ENCODE measurements at places on chromosomes 6 and 20.

DNA sequence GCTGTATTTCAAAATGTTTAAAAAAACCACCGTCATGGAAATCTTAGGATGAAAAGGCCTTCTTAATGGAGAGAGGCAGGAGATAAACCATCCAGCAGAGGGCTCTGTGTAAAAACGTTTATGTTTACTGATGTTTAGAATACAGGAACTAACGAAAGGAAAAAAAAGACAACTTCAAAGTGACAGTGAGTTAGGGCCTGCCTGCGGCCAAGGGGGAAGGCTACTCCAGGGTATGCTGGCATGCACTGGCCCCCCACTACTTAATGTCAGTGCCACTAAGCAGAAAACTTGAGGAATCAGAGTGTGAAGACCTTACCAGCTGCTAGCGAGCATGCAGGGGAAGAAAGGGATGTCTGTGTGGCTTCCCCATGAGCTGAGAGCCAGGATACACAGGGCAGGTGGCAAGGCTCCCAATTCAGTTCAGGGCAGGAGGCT lies 47.7 kb downstream of the AKAP7 start:
- no peak for DNase-seq

- no peak for DNase-seq
These were observed 80.2 kb downstream of the C6orf118 start for GRCh38 chr6:165229216-165229615.

DNA sequence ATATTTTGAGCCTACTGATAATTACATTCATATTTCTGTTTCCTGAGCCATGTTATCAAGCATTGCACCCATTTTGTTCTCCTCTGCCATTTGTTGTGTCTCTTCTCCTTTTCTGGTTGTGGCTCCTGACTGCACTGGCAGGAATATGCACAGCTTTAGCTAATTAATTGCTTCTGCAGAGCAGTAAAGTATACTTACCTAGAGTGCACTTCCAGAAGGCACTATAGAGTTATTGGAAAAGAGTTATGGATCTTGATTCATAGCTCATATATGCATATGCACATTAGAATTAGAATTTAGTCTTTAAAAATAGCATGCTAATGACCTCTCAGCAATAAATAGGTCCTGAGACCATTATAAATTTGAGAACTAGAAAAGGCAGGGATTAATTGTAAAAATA lies 262.6 kb downstream of the NKAIN2 start:
- no peak for DNase-seq

DNA sequence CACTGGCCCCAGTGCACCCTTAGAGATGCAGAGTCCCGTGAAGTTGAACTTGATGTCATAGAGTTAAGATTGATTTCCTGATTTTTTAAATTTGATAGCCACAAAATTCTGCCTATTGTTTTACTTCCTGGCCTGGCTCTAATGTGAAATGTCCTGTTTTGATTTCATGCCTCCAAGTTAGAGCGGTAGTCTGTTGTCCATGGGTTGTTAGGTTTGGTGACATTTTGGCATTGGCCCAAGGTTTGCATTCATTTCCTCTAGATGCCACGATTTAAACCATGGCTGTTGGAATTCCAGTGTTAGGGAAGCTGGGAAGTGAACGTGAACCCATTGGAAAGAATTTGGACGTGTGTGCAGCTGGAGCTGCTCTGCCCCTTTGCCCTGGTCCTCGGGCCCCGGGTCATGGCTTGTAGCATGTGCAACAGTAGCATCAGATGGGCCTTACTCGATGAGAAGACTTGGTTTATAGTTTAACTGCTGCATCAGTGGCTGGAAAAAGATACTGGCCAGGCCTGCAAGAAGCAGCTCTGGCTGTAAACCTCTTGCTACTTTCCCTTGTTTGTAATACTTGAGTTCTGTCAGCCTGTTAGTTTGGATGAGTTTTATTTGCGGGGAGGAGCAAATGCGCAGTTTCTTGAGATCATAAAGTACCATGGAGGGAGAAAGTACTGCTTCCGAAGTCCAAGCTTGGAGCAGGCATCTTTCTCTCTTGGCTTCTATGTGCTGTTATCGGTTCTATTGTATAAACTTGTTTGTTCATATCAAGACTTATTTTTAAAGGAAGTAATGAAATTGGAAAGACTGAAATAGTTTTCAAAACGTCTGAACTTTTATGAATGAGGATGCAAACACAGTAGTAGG lies 121.4 kb upstream of the CLDN20 start:
- no peak for DNase-seq

DNA sequence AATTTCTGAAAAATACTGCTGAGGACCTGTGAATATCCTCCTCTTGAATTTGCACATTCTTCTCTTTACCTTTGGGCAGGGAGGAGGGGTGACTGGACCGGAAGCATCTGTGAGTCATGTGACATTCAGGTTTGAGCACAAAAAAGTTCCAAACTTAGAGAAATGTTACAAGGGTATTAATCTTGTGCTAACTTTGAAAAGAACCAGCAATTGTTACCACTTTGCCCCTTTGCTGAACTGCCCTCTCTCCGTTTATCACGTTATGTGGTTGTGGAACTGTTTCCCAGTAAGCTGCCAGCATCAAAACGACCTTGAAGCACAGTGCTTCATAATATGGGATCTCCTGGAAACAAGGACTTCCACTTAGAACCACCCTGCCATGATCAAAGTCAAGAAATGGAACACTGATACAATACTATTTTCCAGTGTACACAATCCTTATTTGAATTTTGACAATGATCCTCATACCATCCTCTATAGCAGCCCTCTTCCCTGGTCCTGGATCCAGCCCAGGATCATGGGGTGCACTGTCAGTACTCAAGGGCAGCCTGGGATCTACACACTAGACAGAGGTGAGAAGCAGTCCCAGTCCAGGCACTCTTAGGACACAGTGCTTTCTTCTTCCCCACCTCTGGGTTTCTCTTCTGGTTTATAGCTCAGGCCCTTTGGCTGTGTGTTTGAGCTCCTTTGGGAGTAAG lies 2.3 kb upstream of the TUBB1 start:
- DNase-seq, result no peak

DNA sequence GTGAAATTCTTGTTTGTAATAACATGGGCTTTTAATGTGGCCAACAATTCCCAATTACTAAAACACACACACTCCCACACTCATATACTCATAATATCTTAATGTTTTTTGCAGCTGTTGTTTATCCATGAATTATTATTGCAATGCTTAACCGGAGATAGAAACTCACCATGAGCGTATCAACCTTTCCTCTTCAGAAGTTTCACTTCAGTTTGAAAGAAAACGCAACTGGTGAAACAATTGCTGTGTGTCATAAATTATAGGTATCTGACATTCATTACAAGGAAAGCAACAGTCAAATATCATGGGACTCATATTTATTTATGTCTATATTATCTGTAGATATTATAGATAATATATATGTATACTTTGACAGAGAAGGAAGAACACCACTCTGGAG lies 104.1 kb downstream of the HDGFL1 start:
- no peak for DNase-seq

DNA sequence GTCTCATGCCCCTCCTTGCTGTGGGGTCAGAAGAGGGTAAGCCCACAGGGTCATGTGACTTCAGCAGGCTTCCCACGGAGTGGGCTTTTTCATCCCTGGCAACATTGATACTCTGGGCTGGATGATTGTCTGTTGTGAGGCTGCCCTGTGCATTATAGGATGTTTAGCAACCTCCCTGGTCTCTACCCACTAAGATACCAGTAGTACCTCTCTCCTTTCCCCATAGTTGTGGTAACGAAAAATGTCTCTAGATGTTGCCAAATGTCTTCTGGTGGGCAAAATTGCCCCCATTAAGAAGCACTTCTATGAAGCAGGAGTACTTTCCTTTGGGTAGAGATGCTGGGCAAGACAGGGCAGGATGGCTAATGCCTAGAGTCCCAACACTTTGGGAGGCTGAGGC lies 232.5 kb upstream of the ZNF217 start:
- no peak for DNase-seq

DNA sequence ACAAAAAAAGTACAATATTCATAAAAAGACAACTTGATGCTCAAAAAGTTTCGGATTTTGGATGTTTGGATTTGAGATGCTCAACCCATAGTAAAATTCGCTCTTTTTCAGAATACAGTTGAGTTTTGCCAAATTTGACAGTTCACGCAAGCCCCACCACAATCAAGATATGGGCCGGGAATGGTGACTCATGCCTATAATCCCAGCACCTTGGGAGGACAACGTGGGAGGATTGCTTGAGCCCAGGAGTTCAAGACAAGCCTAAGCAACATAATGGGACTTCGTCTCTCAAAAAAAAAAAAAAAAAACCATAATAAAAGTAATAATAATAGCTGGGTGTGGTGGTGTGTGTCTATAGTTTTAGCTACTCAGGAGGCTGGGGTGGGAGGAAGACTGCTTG lies 51.3 kb downstream of the PHF20 start:
- DNase-seq, result no peak

DNA sequence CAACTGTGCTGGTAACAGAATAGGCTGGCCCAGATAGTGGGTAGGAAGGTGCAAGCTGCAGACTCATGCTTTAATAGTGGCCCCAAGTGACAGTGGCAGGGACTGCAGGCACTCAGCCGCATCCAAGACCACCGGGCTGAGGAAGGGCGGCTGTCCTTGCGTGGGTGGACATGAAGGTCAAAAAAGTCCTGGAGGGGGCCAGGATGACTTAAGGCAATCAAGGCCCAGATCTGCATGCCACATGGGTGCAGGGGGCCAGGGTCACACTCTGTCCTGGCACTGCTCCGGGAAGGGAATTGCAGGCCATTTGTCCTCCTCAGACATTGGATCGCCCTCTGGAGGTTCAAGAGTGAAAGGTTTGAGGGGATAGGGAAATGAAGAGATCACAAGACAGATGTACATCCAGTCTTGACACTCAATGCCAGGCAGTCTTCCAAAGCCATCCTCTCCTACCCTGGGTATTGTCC lies 10.4 kb upstream of the VNN2 start:
- DNase-seq, result no peak

- no peak for DNase-seq
These were observed 20.6 kb upstream of the SGK2 start for GRCh38 chr20:43537921-43538877.

- no peak for DNase-seq
These were observed 91.3 kb upstream of the TNFAIP3 start for GRCh38 chr6:137775720-137776119.

GRCh38 chr6:143517447-143517773 lies 5.9 kb upstream of the FUCA2 start:
- DNase-seq, result no peak

- DNase-seq, result no peak
These were observed 133.1 kb upstream of the BACH2 start for GRCh38 chr6:90429713-90430112.

- no peak for DNase-seq
These were observed 659 bp downstream of the MCUR1 start for GRCh38 chr6:13813621-13814175.

DNA sequence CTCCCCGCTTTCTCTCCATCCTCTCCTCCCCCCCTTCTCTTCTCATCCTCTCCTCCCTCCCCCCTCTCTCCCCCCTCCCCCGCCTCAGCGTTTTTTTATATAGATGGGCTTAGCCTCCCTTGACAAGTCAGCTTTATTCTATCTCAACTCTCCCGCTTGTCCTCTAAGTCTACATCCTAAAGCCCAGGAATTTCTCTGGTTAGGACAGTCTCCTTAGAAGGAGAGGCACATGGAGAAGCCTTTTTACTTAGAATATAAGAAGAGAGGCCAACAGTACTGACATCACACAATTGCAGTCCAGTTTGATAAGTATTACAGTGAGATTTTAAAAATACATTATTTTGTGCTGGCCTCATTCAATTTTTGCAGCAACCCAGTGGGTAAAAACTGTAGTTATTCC lies 83.5 kb downstream of the LYRM2 start:
- no peak for DNase-seq

- no peak for DNase-seq
These were observed 8.1 kb downstream of the ASIP start for GRCh38 chr20:34249291-34249690.

DNA sequence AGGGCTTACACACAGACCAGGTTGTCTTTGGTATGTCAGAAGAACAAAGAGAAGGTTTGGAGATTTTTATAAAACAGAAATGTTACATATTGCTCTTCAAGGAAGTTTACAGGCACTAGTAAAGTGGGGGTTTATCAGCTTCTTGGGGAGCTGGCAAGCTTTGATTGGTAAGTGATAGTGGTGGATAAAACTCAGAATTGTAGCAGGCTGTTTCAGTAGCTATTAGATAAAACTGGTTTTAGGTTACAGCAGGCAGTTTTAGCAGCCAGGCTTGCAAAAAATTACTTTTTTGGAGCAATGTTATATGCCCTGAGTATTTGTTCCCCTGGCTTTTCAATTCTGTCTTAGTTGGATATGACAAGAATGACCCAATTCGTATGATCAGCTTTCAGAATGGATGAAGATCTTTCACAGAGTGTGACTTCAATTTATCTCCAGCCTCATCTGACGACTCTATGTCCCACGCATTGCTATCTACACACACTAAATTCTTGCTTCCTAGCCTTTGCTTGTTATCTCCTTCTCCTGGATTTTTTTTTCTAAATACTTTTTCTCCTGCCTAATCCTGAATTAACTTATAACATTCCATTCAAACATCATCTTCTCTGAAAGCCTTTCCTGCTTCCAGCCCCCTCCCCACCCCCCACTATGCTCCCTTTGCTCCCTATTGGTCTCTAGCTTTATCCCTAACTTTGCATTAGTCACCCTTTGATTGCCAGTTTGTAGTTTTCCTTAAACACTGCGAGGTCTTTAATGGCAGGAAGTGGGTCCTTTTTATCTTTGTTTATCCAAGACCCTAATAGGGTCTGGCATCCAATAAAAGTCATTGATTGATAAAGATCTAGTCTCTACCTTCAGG lies 1.0 kb upstream of the TOMM34 start:
- DNase-seq, result no peak

- DNase-seq, result no peak
These were observed 57.3 kb downstream of the PHACTR3 start for GRCh38 chr20:59661621-59662020.

DNA sequence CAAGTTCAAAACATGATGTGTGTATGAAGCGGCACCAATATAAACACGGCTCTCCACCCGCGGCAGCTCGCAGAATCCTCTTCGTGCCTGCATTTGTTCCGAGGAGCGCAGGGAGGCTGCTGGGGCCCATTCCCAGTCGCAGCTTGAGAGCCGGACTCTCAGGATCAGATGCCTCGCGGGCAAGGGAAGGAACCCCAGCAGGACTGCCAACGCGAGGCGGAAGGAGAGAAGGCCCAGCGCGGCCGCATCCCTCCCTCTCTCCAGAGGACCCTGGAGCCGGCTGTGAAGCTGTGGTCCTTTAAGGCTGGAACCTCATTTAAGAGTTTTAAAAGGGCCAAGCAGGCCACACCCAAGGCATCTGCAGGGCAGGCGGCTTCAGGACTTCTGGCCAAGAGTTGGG lies 44.2 kb upstream of the ZBP1 start:
- DNase-seq, result no peak

GRCh38 chr6:110876170-110876773 lies 1.7 kb downstream of the AMD1 start:
- DNase-seq, result no peak

Data from GM18507 (cell line).